Skeletal muscle tissue (tissue), 5 donors: ENCODE measurements at places on chromosomes 6 and 20. TPM values are rescaled to one million over a fixed set of nuclear protein-coding genes. Genes with fewer than 3 reads are reported as not detected.

Gene PPP1R3G
- total RNA-seq, result 2.1 TPM

Gene OR2B6
- total RNA-seq, result not detected

Gene EFCAB8
- total RNA-seq, result not detected

Gene BHLHE23
- not detected for total RNA-seq

Gene AFG1L
- total RNA-seq, result 5.2 TPM

Gene IMPG1
- total RNA-seq, result 0.52 TPM

Gene RAD21L1
- total RNA-seq, result not detected

Gene MYBL2
- total RNA-seq, result 3.1 TPM

Gene COL20A1
- total RNA-seq, result 2.6 TPM

Gene PBOV1
- not detected for total RNA-seq

Gene NKX2-4
- not detected for total RNA-seq

Gene CD109
- total RNA-seq, result 19.3 TPM

Gene MANEA
- 6.3 TPM for total RNA-seq

Gene CST3
- 50.1 TPM for total RNA-seq

Gene TP53TG5
- not detected for total RNA-seq

Gene COL9A3
- total RNA-seq, result 8.9 TPM

Gene AKAP12
- 99.7 TPM for total RNA-seq

Gene CCR6
- total RNA-seq, result 0.52 TPM

Gene ADGRF5
- total RNA-seq, result 26.1 TPM

Gene IPCEF1
- total RNA-seq, result 2.1 TPM

Gene IL17A
- not detected for total RNA-seq

Gene LINC00237
- 0.52 TPM for total RNA-seq

Gene MUCL3
- not detected for total RNA-seq

Gene TBXT
- not detected for total RNA-seq

Gene SLC17A2
- total RNA-seq, result not detected

Gene SNRPB2
- total RNA-seq, result 31.8 TPM

Gene SOBP
- total RNA-seq, result 20.4 TPM

Gene GJA10
- total RNA-seq, result not detected

Gene FAXC
- total RNA-seq, result 4.2 TPM

Gene ACTL10
- total RNA-seq, result 1.0 TPM

Gene C20orf144
- total RNA-seq, result not detected

Gene PMEPA1
- 5.2 TPM for total RNA-seq

Gene SHLD1
- 12.5 TPM for total RNA-seq

Gene PCK1
- total RNA-seq, result 8.4 TPM

Gene RPS6KA2
- total RNA-seq, result 10.4 TPM

Gene ADAM33
- 30.8 TPM for total RNA-seq

Gene SLC22A2
- total RNA-seq, result not detected

Gene ZKSCAN4
- 8.4 TPM for total RNA-seq

Gene CEP43
- total RNA-seq, result 16.7 TPM
